ENCODE measurements at places on chromosomes 1 and 21.

- no peak for DNase-seq
Measured at GRCh38 chr1:151809985-151810556, 4.9 kb upstream of the LINGO4 start.

- no peak for DNase-seq
Measured at GRCh38 chr1:162206749-162207635, 137.5 kb downstream of the NOS1AP start.

DNA sequence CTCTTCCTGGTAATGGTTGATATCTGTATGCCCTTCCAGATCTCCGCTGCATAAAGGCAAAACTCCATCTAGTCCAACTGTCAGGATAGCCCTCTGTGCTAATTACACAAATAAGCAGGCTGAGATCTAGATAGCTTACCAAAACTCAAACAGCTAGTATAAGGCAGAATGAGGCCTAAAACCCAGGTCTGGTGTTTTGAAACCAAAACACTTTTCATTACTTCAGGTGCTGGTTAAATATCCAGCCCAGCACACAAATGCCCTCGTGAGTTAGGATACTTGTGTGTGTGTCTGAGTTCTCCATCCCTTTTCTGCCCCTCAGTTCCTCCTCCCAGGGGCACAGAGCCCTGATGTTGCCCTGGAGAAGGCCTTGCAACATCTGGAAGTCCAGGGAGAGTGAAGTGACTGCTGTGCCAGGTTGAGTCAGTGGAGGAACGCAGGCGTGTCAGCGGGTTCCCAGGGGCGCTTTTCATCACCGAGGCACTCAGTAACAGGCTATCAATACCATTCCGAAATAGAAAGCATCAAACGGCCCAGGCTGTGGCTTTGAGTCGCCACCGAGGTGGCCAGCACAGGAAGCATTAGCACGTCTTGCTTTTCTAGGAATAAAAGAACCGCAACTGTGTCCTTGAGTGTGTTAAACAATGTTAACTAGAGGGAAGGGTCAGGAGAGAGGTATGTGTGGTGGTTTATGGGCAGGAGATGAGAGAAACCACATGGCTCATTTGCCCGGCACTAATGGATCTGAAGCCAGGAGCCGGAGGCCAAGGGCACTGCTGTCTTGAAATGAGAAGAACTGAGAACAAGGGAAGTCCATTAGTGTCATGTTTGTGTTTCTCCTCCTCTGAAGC is 90.7 kb upstream of the WLS start:
- DNase-seq, result no peak

DNA sequence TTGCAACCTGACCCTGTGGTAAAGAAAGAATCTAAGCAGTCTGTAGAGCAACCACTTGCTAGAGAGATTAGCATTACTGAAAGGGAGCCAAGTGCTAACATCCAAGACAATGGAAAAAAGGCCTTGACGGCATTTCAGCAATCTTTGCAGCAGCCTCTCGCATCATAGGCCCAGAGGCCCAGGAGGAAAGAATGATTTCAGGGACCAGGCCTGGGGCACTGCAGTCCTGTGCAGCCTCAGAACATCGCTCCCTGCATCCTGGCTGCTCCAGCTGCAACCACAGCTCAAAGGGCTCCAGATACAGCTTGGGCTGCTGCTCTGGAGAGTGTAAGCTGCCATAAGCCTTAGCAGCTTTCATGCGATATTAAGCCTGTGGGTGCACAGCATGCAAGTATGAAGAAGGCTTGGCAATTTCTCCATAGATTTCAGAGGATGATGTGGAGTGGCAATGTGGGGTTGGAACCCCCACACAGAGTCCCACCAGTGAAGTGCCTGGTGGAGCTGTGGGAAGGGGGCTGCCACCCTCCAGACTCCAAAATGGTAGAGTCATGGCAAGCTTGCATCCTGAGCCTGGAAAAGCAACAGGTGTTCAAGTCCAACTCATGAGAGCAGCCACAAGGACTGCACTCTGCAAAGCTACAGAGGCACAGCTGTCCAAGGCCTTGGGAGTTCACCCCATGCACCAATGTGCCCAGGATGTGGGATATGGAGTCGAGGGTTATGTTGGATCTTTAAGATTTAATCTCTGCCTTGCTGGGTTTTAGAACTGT is 110.6 kb upstream of the HMGB4 start:
- no peak for DNase-seq

DNA sequence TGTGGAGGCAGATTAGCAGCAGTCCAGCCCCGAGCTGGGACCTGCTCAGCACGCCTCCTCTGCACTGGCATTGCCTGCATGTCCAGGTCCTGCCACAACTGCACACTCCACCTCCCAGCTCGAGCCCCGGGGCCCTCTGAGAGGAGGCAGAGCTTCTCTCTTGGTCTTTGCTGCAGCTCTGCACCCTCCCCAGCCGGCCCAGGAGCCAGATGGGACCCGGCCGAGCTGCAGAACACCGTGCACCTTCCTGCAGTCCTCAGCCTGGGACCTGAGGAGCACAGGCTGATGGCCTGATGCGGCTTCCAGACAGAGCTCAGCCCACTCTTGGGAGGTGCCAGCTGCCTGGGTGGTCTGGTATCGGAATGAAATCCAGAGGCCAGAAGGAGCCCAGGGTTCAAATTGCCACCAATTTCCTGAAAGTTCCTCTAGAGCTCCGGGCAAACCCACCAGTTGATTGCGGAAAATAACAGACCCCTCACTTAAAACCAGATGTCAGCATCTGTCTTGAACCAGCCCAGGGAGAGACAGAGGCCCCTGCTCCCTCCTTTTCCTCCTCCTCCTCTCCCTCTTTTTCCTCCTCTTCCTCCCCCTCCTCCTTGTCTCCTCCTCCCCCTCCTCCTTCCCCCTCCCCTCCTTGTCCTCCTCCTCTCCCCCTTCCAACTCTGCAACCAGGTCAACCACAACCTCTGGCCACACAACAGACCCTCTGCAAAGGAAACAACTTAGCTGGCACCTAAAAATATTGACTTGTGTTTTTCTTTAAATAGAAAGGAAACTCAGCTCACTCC is 10.6 kb upstream of the SPSB1 start:
- no peak for DNase-seq

- DNase-seq, result no peak
Measured at GRCh38 chr1:20380175-20380574, 89.5 kb downstream of the VWA5B1 start.

- no peak for DNase-seq
Measured at GRCh38 chr1:166907763-166908162, 31.7 kb upstream of the TADA1 start.

DNA sequence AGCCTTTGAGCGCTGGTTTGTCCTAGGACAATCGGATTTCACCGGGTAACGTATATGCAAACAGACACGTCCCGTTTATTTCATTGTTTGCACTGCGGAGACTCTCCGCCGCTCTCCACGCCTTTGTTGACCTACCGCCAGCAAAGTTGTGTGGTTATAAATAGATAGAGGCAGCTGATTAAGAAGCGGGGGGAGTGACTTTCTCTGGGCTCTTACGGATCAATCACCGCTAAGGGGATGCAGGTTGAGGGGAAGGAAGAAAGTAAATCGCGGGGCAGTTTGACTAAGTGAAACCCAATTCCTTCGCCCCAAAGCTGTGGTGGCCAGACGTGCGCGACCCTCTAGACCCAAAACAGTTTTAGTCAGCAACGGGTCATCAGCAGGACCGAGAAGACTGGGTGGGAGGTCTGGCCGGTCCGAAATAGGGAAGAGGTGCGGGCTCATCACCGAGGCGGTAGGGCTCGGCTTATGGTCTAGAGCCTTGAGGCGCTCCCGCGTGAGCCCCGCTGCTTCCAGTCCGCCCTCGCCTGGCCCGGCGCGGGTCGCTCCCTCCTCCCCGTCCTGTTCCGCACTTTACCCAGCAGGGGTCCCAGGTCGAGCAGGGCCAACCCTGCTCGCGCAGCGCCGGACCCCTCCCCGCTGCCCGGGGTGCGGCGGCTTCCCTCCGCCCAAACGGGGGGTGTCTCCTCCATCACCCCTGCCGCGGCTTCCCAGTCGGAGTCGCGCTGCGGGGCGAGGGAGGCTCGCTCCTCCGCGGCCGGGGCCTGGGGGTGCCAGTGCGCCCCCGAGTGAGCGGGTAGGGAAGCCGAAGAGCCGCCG is 120.8 kb upstream of the RRP15 start:
- no peak for DNase-seq

GRCh38 chr1:163730411-163730821 is 408.7 kb downstream of the NUF2 start:
- no peak for DNase-seq

Measured in fibroblast of skin of left quadriceps (primary cell).